ENCODE measurements at places on chromosomes 1 and 21. TPM values are rescaled to one million over a fixed set of nuclear protein-coding genes. Genes with fewer than 3 reads are reported as not detected.

The RBM11 gene
- not detected for total RNA-seq

The PRR9 gene
- not detected for total RNA-seq

The TEX38 gene
- total RNA-seq, result 0.29 TPM

The RNU1-4 gene
- under 0.01 TPM for total RNA-seq

The ZBTB8B gene
- total RNA-seq, result not detected

The EPHA2 gene
- total RNA-seq, result 4.2 TPM

The ASTN1 gene
- total RNA-seq, result under 0.01 TPM

The MROH9 gene
- total RNA-seq, result not detected

The ST6GALNAC5 gene
- 0.44 TPM for total RNA-seq

The TMPRSS15 gene
- total RNA-seq, result not detected

The HCRTR1 gene
- not detected for total RNA-seq

The OPTC gene
- total RNA-seq, result not detected

The IER5 gene
- total RNA-seq, result 25.9 TPM

The MTARC2 gene
- total RNA-seq, result 6.1 TPM

The CA6 gene
- not detected for total RNA-seq

The PADI6 gene
- not detected for total RNA-seq

The RUSC1 gene
- total RNA-seq, result 15.7 TPM

Measured in smooth muscle cell of trachea (primary cell).